CD4-positive, CD25-positive, alpha-beta regulatory T cell (primary cell): ENCODE measurements at places on chromosomes 1 and 21.
A peak's percentile ranks its signal among the peaks of the same experiment; 100 is the strongest.

DNA sequence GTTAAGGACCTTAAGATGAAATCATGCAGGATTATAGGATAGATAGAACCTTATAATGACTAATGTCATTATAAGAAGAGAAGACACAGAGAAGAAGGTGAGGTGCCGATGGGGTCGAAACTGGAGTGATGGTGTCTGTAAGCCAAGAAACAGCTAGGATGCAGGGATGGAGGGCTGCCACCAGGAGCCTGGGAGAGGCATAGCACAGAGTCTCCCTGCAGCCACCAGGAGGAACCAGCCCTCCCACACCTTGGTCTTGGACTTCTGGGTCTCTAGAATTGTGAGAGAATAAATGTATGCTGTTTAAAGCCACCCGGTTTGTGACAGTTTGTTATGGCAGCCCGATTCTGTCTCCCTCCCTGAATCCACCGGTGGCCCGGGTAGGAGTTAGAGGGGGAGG lies 337.2 kb upstream of the AJAP1 start:
- no peak for DNase-seq

DNA sequence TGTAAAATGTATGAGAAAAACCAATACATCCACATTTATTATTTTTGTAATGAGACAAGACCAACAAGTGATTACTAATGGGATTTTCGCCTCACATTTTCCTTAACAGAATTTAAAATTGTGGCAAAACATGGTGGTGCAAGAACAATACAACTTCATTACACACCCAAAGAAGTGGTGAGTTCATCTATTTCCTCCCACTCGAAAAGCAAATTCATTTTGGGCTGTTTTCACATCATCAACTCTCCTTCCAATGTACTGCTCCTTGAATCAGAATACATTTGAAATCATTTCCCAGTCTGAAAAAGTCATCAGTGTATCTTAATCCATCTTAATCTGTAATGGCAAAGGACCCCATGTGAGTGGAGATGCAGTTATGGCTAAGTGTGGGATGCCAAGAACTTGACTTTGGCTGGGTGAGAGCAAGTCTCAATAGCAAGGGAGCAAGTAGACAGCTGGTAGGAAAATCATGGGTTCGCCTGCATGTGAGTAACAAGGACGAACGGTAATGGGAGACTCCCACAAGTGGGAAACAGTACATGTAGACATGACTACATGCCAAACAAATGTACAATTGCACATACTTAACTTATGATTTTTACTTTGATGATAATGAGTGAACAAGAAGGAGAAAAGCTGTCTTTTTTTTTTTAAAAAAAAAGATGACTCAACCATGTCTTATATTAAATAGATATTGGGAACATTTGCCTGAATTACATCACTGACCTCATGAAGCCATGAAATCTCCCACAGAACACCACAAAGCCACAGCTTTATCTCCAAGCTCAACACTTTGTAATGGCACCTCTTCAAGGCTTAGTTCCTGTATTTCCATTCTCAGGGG lies 46.0 kb downstream of the RUNX1 start:
- no peak for DNase-seq

DNA sequence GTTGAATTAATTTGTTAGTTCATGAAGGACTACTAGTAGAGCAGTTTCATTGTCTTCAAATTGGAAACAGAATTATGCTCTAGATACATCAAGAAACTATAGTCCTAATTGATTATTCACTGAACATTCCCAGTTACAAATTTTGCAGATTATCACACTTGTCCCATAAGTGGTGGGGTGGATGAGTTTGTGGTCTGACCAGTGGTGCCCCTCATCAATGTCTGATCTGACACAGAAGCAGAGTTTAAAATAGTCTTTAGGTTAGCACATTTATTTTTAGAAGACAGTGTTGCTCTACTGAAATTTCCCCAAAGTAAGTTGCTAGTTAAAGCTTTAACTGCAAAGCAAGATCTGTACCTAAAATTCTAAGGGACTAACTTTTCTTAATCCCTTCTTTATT lies 42.9 kb downstream of the INKA2 start:
- no peak for DNase-seq

GRCh38 chr1:201255479-201256362 lies 27.6 kb upstream of the PKP1 start:
- no peak for DNase-seq

GRCh38 chr1:229284887-229285286 lies 14.0 kb downstream of the RAB4A start:
- no peak for DNase-seq

DNA sequence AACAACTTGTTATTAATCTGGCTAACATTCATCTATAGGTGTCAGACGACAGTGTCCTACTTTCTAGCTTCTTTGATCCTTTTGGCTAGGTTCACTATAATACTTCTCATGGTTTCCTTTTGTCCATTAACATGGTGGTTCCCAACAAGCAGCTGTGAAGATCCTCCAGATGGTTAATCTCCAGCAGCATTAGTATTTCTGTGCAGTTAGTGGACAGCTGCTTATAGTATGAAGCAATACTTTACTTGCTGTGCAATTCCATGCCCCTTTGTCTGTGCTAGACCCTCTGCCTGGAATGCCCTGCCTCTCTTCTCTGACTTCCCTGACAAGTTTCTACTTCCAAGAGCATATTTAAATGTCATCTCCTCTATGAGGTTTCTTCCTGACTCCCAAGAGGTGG lies 41.7 kb upstream of the ARHGAP29 start:
- no peak for DNase-seq

DNA sequence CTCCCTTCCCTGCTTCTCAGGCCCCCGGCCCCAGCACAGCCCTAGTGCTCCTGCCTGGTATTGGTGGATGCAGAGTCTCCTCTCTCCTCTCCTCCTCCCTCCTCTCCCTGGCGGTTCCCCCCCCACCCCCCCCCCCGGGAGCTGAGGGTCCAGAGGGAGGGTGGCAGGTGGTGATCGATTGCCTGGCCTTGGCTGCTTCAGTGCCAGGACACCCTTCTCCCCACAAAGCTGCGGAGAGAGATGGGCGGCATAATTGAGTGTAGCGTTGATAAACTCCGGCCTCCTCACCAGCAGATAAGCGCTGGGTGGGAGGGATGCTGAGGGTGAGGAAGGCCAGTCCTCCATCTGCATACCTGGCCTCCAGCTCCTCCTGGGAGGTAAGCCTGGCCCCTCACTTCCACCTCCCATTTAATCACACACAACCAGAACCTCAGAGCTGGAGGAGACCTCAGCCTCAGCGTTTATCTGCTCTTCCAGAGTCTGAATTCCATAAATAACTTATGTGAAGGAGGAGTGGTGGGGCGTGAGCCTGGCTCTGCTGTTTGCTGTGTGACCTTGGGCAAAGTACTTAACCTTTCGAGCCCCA lies 60.8 kb downstream of the LRRN2 start:
- DNase-seq: no peak

DNA sequence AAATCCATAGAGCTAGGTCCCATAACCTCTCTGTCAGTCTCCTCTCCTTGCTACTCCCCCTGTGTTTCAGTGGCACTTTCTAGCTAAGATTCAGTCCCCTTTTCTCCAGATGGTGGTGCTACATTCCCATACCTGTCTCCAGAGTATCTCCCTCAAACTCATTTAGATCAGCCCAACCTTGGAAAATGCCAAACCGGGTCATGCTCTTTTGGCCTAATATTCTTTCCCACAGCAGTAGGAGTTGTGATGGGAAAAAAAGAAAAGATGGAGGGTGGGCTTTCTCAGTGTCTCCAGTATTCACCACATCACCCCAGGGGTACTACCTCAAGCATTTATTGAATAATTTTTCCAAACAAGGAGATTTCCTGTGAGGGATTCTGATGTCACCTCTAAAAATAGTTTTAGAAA lies 3.2 kb upstream of the RXFP4 start:
- peak; percentile 76 for DNase-seq

GRCh38 chr1:42935971-42936308 lies 22.7 kb downstream of the SLC2A1 start:
- no peak for DNase-seq

- no peak for DNase-seq
Measured at GRCh38 chr21:32193098-32193465, 85.8 kb downstream of the MIS18A start.

DNA sequence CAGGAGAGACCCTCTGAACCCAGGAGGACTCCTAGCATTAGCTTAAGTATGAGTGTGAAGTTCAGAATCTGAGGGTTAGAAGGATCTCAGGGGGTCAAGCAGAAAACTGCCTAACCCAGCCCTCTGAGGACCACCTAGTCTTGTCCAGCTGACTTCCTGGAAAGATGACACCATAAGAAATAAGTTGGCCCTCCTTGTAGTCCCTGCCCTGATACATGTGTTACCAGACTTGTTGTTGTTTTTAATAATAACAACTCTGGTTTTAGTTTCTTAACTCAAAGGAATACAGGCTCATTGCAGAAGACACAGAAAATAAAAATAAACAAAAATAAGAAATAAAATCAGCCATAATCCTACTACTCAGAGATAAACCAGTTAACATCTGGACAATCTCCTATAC lies 21.8 kb upstream of the SARS1 start:
- DNase-seq: no peak

DNA sequence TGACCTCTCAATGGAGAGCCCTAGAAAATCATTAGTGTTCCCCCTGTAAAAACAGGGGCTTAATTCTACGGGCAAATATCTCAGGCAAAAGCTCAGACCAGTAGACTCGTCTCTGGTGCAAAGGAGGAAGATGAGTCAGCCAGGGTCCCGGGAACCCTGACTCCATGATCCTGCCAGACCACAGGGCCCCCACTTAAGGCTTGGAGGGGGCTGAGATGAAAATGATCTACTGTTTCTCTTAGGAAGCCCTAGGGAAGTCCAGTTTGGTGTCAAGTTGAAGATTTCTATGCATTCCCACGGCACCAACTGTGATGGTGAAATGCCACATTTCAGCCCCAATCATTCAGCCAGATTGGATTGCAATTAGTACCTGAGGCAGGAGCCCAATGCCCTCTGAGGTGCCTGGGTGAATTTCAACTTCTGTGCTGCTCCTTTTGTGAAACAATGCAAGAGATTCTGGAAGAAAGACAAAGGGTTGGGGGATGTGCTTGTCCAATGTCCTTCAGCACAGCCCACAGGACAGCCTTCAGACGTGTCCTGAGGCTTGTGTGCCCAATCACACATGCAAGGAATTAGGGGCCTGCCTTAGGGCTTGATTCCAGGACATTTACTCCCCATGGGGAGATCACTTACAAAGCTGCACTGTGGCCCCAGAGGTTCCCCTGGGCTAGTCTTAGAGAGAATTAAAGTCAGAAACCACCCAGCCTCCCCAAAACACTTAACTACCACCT lies 18.1 kb downstream of the NAV1 start:
- no peak for DNase-seq

GRCh38 chr1:5164158-5164557 lies 509.7 kb downstream of the AJAP1 start:
- DNase-seq: no peak

- peak; percentile 32 for DNase-seq
Measured at GRCh38 chr1:222618001-222618879, at the start of gene MIA3. TSS of gene MIA3 (plus strand) at chr1:222618097. CDS start at chr1:222618111, 14 bp downstream.
